ENCODE measurements at places on chromosomes 12 and 14.

DNA sequence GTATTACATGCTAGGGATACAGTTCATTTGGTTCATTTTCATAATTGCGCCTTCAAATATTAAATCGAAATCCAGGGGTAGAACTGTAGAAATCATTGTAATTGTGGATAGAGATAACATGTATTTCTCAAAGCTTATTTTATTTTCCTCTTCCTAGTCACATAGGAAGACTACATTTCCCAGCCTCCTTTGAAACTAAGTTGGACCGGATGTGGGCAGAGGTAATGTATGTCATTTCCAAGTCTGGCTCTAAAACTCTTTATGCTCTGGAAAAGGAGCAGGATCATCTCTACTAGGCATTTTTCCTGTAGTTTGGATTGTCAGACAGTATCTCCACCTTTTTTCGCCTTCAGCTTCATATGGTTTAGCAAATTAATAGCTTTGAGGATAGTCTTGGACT lies 70.1 kb upstream of the CRY1 start:
- no peak for DNase-seq

DNA sequence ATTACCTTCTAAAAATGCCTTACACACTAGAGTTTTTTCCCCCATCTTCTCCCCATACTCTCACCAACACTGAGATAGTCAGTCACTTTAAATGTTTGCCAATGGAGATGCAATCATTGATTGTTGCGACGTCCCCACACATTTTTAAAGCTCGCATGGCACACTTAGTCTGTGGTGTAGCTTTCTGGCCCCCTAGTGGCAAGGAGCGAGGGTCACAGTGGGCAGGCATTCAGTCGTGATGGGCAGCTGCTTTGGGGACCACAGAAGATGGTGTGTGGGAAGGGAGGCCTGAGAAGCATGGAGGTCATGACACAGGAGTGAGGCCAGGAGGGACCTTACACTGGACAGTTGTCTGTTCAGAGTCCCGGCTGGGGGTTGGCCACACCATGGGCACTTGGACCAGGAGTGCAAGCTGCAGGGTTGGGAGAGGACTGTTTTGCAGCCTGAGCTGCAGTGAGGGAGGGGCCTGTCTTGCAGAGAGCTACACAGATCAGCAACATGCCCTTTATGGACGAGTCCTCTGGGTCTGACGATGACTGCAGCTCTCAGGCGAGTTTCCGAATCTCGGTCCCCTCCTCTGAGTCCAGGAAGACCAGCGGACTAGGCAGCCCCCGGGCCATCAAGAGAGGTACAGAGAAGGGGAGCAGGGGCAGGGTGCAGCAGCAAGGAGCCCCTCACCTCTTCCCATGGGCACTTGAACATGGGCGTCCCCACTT lies 28.6 kb downstream of the PIGH start:
- peak; percentile 80 for DNase-seq

GRCh38 chr12:86748894-86749293 lies 492.7 kb upstream of the MGAT4C start:
- no peak for DNase-seq

DNA sequence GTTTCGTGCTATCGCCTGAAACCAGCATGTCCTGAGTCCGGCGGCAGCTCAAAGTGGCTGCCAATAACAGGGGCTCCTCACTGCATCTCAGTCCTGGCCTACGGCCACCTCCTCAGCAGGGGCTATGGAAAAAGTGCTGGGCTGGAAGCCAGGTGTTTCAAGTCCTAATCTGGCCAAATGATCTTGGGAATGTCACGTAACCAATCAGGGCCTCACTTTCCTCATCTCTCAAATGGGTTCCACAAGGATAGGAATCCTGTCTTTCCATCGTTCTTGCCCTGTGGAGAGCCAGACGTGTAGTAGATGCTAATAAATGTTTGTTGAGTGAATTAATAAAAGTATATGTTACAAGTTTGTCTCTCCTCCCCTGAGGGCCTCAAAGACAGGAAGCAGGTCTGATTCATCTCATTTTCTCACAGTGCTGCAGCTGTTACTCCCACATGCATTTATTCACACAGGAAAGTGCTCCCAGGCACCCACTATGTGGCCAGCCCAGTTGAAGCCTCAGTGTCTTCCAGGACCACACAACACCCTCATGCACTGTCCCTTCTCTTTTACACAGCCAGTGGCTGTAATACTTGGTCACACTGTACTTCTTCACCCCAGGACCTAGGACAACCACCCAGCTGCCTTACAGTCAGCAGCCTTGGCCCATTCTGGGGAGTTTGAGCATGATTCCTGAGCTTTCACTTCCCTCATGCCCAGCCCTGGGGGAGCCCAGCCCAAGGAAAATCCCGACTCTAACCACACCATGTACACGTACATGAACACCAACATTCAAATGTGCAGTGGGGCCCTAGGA lies 5.0 kb downstream of the CMKLR1 start:
- no peak for DNase-seq

DNA sequence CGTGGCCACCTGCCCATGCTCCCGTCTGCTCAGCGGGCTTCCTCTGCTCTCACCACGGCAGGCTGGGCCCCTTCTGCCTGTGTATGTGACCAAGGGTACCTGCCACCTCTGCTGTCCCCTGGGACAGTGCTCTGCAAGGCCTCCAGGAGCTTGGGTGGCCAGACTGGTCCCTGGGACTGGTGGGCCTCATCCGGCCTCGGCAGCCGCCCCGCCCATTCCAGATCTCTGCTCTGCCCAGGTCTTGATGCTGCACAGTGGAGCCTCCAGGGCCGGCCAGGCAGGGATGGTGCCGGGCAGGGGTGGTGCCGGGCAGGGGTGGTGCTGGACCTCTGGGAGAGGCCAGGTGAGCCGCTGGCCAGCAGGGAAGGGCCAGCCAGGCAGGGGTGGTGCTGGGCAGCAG lies 9.0 kb downstream of the FBRSL1 start:
- no peak for DNase-seq

- no peak for DNase-seq
Observed at GRCh38 chr12:90484094-90484493, 470.9 kb downstream of the CCER1 start.

- no peak for DNase-seq
Observed at GRCh38 chr12:53530920-53531319, 23.6 kb upstream of the NPFF start.

GRCh38 chr14:92922883-92923743 lies at the start of gene CHGA:
Gene CHGA (plus strand): TSS chr14:92923150. CDS start chr14:92923360, 210 bp downstream.
- DNase-seq: peak; percentile 47

DNA sequence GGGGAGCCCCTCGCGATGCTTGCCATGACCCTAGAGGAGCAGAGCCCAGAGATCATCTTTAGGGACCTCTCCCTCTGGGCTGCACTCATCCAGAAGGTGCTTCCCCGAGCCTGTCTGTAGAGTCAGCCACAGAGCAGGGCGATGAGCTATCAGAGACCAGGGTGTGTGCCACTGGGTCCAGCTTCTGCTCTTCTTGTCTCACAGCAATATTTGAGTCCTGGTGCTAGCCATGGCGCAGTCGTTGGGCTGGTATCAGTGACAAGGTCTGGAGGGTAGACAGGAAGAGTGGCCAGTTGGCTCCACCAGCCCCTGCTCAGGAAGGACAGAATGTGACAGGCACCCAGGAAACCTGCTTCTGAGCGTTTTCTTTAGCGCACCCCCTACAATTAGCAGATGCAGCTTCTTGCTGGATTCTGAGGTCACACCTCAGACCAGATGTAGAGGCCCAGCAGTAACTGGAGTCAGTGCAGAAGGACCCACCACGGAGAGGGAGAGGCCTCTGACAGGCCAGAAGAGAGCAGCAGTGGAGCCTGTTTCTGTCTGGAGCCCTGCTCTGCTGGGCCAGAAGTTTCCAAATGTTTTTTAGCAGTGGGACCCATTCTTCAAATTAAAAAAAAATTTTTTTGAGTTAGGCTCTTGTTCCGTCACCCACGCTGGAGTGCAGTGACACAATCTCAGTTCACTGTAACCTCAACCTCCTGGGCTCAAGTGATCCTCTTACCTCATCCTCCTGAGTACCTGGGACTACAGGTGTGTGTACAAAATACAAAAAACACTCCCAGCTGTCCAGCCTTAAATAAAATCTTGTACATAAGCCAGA lies 23.7 kb downstream of the ANKRD9 start:
- no peak for DNase-seq

GRCh38 chr14:35898217-35898775 lies 72.2 kb downstream of the BRMS1L start:
- DNase-seq: no peak

DNA sequence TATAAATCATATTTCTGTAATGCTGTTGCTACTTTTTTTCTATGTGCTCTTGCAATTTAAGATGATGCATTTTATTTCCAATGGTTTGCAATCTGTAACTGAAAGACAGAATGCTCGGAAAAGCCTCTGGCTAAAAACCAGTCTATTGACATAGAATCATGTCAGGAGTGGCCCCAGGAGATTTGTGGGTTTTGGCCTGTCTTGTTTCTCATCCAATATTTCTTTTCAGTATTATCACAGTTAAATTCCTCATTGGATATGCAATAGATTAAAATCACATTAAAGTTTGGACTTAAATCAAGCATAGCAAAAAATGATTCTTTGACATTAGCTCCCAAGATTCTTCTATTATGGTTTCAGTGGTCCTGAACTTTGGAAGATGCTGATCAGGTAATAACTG lies 19.1 kb upstream of the SLC38A2 start:
- DNase-seq: no peak

- no peak for DNase-seq
Observed at GRCh38 chr12:62966990-62967506, 32.1 kb upstream of the PPM1H start.

- DNase-seq: no peak
Observed at GRCh38 chr12:58443273-58443980, 476.9 kb downstream of the LRIG3 start.

- no peak for DNase-seq
Observed at GRCh38 chr12:30427555-30427954, 268.1 kb downstream of the IPO8 start.

GRCh38 chr14:21455592-21455911 lies 371 bp downstream of the CHD8 start:
- DNase-seq: no peak

GRCh38 chr12:56476143-56476542 lies 7.8 kb downstream of the SPRYD4 start:
- DNase-seq: no peak

DNA sequence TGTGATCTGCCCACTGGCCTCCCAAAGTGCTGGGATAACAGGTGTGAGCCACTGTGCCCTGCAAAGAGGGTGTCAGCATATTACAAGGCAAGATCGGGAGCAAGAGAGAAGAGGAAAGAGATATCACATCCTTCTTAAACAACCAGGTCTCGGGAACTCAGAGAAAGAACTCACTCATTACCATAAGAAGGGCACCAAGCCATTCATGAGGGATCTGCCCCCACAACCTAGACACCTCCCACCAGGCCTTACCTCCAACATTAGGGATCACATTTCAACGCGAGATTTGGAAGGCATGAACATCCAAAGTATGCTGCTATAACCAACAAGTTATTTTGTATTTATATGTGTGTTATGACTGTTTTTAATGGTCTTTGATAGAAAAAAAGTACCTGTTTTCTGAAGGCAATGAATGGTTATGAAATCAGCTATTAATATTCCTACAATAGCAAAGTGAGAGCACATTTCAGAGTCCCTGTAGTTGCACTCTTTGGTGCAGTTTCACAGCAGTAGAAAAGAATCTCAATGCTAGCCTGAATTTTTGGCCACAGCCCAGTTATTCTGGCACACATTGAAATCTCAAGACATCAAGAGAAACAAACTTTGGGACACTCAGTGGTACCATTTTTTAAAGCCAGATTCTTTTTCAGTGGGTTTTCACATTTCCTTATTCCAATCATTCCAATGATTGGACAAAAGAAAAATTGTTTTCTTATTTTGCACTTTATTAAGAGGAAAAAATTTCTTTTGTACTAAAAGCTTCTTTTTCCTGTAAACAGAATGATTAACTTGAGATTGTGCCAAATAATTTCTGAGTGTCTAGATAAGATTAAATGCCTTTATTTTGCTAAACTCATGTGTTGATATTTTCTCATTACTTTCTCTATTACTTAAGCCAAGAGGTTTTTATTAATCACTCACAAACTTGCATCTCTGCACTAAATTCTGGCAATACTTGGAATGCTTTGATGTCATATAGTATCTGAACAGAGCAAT lies 582.6 kb upstream of the ATP2B1 start:
- DNase-seq: no peak

DNA sequence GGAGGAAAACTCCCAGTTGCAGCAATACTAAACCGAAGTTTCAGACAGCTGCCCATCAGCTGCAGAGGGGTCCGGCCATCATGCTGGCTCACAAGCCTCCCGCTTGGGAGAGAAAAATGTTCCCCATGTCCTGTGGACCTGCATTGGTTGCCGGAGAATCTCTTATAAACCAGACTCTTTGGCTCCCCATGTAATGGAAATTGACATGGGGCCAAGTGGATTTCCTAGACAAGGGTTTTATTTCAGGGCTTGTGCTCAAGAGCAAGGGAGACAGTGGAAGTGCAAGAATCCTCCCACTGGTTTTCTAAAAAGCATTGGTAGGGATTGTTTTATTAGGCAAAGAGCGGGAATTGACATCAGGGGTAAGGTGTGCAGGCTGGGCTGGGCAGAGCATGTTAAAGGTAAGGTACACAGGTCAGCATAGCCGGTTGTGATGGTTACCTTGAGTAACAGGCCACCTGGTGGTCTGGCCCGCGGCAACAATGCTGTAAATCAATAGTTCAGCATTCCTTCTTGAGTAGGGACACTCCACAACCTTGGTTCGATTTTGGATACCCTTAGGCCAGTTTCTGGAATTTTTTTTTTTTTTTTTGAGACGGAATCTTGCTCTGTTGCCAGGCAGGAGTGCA lies 135.4 kb downstream of the UNC79 start:
- no peak for DNase-seq

GRCh38 chr12:83793616-83794015 lies 1106.9 kb downstream of the TMTC2 start:
- DNase-seq: no peak

- no peak for DNase-seq
Observed at GRCh38 chr12:104718304-104718929, 239.7 kb downstream of the SLC41A2 start.

GRCh38 chr12:65662590-65662989 lies 161.7 kb upstream of the HMGA2 start:
- DNase-seq: no peak

DNA sequence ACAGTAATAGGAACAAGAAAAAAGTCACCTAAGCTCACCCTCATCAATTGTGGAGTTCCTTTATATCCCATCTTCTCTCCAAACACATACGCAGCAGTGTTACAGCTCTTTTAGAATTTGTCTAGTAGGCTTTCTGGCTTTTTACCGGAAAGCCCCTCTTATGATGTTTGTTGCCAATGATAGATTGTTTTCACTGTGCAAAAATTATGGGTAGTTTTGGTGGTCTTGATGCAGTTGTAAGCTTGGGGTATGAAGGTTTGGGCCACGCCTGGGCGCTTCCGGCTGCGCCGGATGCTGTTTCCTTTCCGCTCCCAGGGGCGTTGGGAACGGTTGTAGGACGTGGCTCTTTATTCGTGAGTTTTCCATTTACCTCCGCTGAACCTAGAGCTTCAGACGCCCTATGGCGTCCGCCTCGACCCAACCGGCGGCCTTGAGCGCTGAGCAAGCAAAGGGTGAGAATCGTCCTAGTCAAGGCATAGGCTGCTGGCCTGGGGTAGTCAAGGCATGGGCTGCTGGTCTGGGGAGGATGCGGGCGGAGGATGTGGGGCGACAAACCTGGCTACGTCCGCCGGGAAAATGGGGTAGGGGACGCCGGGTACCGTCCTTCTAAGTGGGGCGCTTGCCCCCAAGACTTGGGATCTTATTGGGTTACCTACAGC lies at the start of the genes C12orf57 and RNU7-1:
C12orf57 (plus strand) TSS at position 301 of the 659 bp plus-strand sequence; CDS start at position 401, 100 bp downstream.
RNU7-1 (plus strand) TSS at position 95 of the 659 bp plus-strand sequence.
- DNase-seq: peak; percentile 89

GRCh38 chr12:23944067-23944466 lies 5.4 kb downstream of the SOX5 start:
- no peak for DNase-seq

- DNase-seq: no peak
Observed at GRCh38 chr14:94123296-94123695, 6.1 kb downstream of the IFI27L2 start.

GRCh38 chr14:81423504-81423903 lies 23.4 kb upstream of the STON2 start:
- no peak for DNase-seq

Data from stimulated activated effector memory CD8-positive, alpha-beta T cell treated with anti-CD3 and anti-CD28 coated beads, Interleukin-12 subunit alpha, Interleukin-12 subunit beta, amount 100 ng/mL, for 72 hours (primary cell).